CD8-positive, alpha-beta T cell (primary cell): ENCODE measurements at places on chromosomes 3 and 15.

DNA sequence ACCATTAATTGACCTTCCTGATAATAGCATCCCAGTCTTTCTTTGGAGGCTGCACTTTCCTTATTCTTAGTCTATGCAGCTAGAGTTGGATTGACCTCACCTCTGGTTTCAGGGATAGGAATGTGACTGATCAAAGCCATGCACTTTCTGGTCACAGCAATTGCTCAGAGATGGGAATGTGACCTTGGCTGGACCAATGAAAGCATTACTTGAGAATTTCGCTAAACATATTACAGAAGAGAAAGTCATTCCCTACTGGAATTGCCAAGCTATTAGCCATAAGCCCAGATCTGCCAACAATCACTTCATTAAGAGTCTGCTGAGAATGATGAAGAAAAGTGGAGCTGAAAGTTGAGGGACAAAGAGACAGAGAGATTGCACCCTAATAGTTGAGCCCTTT, 32.7 kb downstream of the RTP1 start:
- no peak for DNase-seq

DNA sequence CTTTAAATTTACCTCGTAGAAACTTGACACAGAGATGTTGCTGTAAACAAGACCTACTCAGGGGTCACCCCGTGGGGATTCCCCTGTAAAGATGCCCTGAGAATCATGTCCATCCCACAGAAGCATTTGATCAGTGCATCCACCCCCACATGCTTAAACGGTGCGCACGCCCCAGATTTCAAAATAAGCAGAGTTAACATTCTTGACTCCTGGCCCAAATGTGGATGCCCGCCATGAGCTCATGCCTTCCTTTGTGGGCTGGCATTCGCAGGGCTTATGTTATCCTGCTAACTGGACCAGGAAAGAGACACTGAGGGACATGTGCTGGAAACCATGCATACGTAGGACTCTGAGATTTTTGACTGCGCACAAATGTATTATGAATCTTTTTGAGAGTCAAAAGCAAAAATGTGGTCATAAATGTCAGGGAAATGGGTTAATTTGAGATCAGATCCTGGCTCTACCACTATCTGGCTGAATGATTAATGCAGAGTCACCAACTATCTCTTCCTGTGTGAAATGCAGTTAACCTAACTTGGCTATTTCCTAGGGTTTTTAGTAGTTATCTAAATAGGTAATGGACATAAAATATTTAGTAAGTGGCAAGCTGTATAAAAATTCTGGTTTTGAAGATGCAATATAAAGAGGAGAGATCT, 9.1 kb upstream of the TP63 start:
- DNase-seq, result no peak

GRCh38 chr3:81308306-81308705, 453.1 kb downstream of the GBE1 start:
- DNase-seq, result no peak

- DNase-seq, result no peak
These were observed 31.3 kb upstream of the FAH start for GRCh38 chr15:80121546-80121945.

GRCh38 chr3:153789380-153789779, 331.8 kb upstream of the ARHGEF26 start:
- no peak for DNase-seq

GRCh38 chr3:4573153-4573552, 80.0 kb downstream of the ITPR1 start:
- DNase-seq, result no peak
